Right ventricle myocardium superior (tissue), 1 donor: ENCODE measurements at places on chromosomes 2 and 18. TPM values are rescaled to one million over a fixed set of nuclear protein-coding genes. Genes with fewer than 3 reads are reported as not detected.

GRCh38 chr2:71962911-71963694, 184.6 kb downstream of the CYP26B1 start:
- DNase-seq: no peak

DNA sequence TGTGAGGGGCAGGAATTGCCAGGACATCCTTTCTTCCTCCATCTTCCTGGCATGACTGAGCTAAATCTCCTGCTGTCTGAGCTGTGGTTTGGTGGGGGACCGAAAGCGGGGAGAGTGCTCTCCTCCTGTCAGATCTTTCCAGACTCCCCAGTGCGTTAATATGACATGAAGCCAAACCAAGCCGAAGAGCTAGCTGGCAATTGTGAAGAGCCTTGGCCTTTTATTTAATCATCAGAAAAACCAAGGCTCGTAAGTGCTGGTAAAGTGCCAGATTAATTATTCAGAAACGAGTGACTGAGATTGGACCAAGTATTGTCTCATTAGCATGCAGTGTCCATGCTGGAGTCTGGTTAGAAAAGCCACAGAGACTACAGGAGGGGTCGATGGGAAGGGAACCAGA, 14.5 kb upstream of the LRPPRC start:
- no peak for DNase-seq

DNA sequence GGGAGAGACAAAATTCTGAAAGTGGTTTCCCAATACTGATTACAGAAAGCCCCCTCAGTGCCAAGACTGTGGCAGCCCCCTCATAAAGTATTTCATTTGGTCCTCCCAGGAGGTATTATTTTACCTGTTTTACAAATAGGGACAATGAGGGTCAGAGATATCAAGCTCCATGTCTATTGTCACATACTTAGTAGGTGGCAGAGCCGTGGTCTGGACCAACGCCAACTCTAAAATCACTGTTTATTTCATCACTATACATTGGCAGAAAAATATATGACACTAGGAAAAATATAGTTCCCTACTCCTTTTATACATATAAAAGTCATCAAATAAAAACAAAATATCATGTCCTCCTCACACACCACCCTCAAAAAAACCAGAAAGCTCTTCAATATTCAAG, 68.6 kb downstream of the DHRS9 start:
- no peak for DNase-seq

GRCh38 chr18:79604205-79604912, 75.2 kb upstream of the CTDP1 start:
- peak; percentile 26 for DNase-seq

GRCh38 chr18:2448565-2449151, 122.6 kb downstream of the METTL4 start:
- DNase-seq: no peak

DNA sequence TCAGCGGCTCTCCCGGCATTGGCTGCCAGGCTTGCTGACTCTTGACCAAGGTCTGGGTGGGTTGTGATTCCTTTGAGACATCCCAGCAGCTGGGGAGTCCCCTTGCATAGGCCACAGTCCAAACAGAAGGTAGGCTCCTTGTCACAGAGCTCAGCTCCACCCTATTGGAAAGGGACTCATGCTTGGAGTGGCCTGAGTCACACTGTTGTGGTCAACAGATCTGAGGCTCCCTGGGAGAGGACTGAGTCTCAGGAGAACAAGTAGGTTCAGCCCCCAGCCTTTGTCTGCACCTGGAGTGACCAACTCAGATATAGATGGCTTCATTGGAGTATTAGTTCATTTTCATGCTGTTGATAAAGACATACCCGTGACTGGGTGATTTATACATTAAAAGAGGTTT, 32.1 kb upstream of the SH3BP4 start:
- DNase-seq: no peak

- DNase-seq: no peak
Measured at GRCh38 chr2:42372474-42373200, 11.6 kb upstream of the COX7A2L start.

DNA sequence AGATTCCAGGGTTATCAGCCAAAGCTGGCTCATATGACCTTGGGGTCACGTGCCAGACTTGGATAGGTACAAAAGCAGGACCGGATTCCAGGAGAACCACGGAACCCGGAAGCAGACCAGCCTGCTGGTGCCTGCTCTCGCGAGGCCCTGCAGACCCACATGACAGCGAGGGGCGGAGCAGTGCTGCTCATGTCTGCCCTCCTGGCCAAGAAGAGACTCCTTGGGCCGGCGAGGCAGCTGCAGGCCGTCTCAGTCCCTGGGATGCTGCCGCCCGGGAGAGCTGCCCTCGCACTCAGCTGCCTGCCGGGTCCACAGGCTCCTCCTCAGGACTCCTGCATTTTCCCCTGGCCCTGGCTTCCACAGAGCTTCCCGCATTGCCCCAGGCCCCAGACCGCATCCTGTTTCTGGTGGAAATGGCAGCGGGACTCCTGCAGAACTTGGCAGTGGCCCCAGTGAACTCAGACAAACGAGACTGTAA, 739.5 kb downstream of the SOCS6 start:
- no peak for DNase-seq

DNA sequence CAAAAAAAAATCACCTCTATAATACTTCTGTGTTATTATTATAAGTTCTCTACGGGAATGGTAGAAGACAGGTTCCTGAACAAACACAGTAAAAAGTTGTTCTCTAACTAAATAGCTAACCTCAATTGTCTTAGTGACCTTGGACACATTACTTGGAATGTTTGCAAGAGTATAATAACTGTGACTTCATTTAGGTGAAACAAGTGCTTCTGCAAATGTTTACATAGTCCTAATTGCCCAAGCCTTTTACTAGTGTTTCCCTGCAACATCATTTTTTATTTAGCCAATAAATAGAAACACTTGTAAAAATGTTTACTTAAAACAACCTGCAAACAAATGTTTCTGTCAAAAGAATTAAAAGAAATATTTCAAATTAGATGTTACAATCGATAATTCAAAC, 9.9 kb downstream of the PLEKHM3 start:
- no peak for DNase-seq

The PLA2R1 gene
- 3.0 TPM for total RNA-seq

The LIMS4 gene
- total RNA-seq: 2.4 TPM

The PCARE gene
- 0.67 TPM for total RNA-seq

The EVA1A gene
- total RNA-seq: 0.97 TPM
